ENCODE measurements at places on chromosomes 4 and X.

DNA sequence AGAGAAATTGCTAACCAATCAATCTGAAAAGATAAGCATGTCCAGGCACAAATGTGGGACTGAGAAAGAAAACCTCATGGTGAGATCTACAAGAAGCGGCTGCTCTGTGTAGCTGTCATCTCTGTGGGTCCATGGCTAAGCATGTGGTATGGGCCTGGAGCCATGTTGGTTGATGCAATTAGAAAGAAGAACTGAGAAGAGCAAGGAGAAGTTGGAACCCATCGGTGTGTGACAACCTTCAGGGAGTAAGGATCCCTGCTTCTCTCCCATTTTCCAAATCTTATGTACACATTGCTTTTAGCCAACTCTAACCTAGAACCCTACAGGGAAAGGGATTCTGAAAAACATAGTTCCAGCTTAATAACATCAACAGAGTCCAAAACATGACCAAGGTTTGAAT, 890.2 kb downstream of the FSTL5 start:
- no peak for DNase-seq

DNA sequence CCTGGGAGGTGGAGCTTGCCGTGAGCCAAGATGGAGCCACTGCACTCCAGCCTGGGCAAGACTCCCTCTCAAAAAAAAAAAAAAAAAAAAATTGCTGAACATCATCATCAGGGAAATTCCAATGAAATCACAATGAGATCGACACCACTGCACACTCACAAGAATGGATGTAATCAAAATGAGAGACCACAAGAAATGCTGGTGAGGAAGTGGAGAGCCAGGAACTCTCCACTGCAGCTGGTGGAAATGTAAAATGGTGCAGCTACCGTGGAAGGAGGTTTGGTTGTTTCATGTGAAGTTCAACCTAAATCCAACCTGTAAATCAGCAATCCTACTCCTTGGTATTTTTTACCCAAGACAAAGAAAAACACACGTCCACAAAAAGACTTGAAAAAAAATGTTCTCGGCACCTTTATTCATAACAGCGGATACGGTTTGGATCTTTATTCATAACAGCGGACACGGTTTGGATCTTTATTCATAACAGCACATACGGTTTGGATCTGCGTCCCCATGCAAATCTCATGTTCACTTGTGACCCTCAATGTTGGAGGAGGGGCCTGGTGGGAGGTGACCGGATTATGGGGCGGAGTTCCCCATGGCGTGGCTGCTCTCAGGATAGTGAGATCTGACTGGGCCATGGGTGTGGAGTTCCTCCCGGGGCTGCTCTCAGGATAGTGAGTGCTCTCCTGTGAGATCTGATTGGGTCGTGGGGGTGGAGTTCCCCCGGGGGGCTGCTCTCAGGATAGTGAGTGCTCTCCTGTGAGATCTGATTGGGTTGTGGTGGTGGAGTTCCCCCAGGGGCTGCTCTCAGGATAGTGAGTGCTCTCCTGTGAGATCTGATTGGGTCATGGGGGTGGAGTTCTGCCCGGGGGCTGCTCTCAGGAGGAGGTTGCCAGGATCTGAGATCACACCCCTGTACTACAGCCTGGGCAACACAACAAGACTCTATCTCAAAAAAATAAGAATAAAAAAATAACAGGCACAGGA, 7.7 kb downstream of the GAK start:
- DNase-seq: no peak

DNA sequence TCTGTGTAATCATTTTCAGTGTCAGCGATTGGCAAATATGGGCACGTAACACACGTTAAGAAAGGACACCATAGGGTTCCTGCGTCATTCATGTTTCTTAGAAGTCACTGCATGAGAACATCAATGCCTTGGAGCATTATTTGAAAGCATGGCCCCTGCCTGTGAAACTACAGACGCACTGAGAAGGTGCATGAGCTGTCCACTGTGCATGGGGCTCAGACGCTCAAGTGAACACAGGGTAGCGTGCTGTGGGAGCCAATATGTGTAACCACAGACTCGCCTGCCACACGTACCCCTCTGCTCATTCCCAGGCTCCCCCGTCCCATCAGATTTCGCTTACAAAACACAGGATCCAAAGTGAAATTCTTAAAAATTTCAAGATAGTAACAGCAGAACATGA, 6.5 kb downstream of the PPP2R2C start:
- DNase-seq: no peak

DNA sequence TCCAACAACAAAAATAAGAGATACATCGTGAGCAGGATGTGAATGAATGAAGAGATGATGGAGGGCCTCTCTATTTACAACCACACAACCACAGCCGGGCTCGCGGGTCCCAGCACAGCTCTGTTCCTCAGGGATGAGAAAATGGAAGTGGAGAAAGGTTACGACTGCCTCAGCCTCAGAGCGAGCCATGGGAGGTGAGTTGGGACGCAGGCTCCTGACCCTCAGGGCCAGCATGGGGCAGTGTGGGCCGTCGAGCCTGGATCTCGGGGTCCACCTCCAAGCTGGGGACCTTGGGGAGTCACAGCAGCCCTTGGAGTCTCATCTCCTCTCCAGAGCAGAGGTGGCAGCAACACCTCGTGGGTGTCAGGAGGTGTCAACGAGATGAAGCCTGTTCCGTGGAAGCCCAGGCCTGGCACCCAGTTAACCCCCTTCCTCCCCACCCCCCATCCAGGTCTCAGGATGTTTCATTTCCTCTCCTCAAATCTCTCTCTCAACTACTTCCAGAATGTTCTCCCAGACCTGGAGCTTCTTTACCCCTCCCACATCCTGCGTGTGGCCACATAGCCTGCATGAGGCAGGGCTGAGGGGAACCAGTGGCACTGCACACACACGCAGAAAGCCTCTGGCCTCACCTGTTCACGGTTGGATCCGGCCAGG, 25.9 kb downstream of the C4orf50 start:
- no peak for DNase-seq

GRCh38 chr4:105989485-105990242, 94.4 kb downstream of the NPNT start:
- DNase-seq: no peak

GRCh38 chr4:54227256-54228055, 1.6 kb upstream of the PDGFRA start:
- DNase-seq: no peak

- no peak for DNase-seq
Observed at GRCh38 chrX:114924423-114924822, 93.0 kb downstream of the IL13RA2 start.

- DNase-seq: no peak
Observed at GRCh38 chrX:135264206-135264605, 12.3 kb downstream of the ETDA start.

DNA sequence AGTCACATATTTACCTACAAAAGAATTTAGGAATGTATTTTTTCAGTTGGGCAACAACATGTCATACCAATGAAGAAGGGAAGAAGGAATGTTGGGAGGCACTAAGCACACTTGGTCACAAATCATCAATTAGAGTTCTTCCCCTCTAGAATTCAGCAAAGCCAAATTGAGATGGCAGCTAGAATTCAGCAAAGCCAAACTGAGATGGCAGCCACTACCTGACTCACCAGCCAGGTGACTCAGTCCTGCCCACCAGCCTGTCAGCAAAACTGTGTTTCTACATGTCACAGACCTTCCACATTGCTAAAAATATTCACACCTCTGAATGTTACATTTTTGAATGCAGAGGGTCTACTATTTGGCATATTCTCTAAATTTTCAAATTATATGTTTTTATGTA, 63.2 kb upstream of the NOCT start:
- no peak for DNase-seq

- DNase-seq: no peak
Observed at GRCh38 chrX:15860921-15861320, 6.3 kb upstream of the AP1S2 start.

- DNase-seq: no peak
Observed at GRCh38 chr4:118858779-118859178, 22.9 kb upstream of the SEC24D start.

DNA sequence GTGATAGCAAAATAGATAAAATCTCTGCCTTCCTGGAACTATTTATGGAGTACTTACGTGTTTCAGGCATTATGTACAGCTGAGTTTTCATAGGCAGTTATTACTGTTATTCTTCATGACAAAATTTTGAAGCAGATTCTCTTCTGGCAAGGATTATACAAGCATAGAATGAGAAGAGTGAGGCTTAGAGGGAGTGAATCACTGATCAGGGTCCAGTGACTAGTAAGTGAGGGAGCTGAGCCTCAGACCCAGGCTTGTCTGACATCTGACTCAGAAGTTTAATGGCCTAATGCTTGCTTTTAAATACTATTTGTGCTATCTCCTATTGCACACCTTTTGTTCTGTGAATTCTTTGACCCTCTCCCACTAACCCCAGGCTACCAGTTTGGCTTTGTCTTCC, 110.6 kb downstream of the DTHD1 start:
- DNase-seq: no peak

DNA sequence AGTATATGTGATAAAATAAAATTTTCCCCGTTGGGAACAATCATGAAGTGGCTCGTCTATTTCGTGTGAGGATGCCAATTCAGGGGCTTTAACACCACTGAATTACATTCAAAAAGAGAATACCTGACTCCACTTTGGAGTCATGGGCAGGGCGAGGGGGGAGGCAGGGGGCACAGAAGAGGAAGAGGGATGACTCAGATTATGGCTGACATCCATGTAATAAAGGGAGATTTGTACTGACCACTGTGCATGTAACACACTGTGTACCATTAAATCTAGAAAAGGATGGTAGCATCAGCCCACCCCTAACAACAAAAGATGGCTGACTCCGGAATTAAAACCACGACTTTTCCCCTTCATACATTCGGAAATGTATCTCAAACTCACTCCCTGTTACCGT, 1.3 kb downstream of the SLC9A7 start:
- DNase-seq: no peak

DNA sequence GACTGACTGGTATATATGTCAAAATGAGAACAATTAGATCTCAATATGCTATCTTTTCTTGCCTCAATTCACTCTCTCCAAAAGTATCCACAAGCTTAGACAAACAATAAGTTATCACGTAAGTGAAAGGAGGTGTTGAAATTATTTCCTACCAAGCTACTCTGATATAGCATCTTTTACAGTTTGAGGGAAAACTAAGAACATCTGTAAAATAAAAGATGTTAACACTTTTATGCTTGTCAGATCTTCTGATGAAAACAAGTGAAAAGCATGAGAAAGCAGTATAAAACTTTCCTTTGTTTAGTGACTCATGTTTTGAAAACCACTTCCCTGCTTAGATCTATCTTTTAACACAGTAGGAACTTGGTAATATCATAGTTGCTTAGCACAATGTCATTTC, 8.4 kb upstream of the MAB21L2 start:
- DNase-seq: no peak

GRCh38 chrX:68049466-68049865, 383.8 kb downstream of the OPHN1 start:
- no peak for DNase-seq

- no peak for DNase-seq
Observed at GRCh38 chr4:87005690-87006425, 71.0 kb downstream of the AFF1 start.
